Sigmoid colon (tissue), 7 donors: ENCODE measurements at places on chromosomes 11 and 22. TPM values are rescaled to one million over a fixed set of nuclear protein-coding genes. Genes with fewer than 3 reads are reported as not detected.

- H3K27me3 ChIP-seq, result no peaks in the 10 kb centered on the region
- H3K36me3 ChIP-seq, result no peaks in the 10 kb centered on the region
- no peak overlapping the region for H3K4me3 ChIP-seq
- H3K4me1 ChIP-seq, result no peaks in the 10 kb centered on the region
- no peak overlapping the region for H3K27ac ChIP-seq
These were observed 6.1 kb upstream of the WBP2NL start for GRCh38 chr22:41992496-41992895.

DNA sequence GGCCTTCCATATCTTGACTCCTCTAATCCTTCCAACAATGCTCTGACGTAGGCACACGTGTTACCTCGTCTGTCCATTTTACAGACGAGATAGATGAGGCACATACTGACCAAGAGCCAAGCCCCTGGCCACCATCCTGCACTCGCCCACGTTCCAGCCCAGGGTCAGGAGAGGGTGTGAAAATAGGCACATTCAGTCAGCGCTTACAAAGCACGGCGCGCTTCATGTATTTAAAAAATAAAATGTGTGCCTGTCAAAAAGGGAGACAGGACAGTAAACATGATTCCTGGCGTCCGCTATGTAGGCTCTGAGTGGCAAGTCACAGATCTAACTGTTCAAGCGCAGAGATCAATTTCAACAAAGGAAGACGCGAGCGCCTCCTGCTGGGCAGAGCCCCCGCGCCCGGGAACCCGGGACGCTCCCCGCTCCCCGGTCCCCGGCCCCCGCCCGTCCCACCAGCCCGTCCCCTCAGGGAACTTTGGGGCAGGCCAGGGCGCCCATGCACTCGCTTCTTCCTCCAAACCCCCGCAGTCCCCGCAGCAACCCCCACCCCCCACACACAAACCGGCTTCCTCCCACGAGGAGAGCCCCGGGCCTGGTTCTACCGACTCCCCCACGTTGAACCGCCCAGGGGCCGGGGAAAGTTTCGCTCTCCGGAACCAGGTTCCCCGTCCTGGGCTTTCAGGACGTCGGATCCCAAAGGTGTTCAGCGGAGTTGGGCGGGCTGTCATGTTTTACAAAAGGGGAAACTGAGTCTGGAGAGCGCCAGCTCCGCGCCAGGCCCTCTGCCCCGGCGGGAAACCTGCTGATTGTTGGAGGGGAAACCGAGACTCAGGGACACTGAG is 10.4 kb upstream of the C1QTNF6 start:
- peak overlapping the region; percentile 56 for H3K4me3 ChIP-seq
- H3K4me1 ChIP-seq, result peaks cover 33% of the 10 kb centered on the region
- H3K36me3 ChIP-seq, result no peaks in the 10 kb centered on the region
- no peaks in the 10 kb centered on the region for H3K27me3 ChIP-seq
- H3K27ac ChIP-seq, result peak overlapping the region; percentile 91

DNA sequence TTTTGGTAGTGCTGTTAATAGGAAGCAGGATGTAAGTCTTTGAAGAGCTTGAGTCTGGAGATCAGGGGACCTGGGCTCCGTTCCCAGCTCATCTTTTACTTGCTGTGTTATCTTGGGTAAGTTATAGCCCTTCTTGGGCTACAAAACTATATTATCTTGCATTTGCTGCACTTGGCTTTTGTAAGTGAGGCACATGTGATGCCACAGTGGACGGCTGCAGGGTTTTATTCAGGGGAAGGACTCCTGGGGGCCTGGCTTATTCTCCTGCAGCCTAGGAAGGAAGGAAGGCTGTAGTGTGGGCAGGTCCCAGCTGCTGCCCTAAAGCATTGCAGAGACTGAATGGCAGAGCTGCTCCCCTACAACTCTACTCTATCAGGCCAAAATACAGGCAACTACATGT is 6.4 kb downstream of the CD82 start:
- H3K36me3 ChIP-seq, result no peaks in the 10 kb centered on the region
- no peak for DNase-seq
- no peaks in the 10 kb centered on the region for H3K27me3 ChIP-seq
- no peak overlapping the region for H3K27ac ChIP-seq
- no peaks in the 10 kb centered on the region for H3K4me1 ChIP-seq

GRCh38 chr11:68498321-68498720 is 37.8 kb downstream of the PPP6R3 start:
- H3K27ac ChIP-seq, result no peak overlapping the region
- H3K36me3 ChIP-seq, result no peaks in the 10 kb centered on the region
- no peak overlapping the region for H3K4me3 ChIP-seq
- H3K27me3 ChIP-seq, result no peaks in the 10 kb centered on the region

DNA sequence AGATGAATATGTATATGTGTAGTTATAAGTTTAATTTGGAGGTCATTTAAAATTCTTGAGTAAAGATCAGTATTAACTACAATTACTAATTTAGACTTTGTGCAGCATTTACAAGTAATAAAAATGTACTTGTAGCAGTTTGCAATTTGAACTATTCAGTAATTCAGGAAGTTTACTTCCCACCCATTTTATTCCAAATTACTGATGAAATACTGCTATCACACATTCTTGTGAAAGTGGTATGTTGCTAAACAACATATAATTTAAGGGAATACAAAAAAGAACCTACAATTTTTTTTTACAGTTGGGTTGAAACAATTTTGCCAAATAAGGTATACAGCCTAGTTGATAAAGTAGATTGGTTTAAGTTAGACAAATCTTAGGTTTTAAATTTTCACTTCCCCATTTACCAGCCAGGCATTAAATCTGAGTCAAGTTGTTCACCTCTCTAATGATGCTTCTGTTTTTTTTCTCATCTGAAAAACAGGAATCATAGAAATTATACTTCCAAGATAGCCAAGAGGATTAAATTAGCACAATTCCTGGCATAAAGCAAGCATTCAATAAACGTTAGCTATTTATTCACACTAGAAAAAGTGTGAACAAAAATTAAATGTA is 45.3 kb downstream of the ZBTB44 start:
- H3K4me1 ChIP-seq, result peaks cover 3% of the 10 kb centered on the region
- no peak overlapping the region for H3K4me3 ChIP-seq
- no peaks in the 10 kb centered on the region for H3K27me3 ChIP-seq
- no peak overlapping the region for H3K27ac ChIP-seq

DNA sequence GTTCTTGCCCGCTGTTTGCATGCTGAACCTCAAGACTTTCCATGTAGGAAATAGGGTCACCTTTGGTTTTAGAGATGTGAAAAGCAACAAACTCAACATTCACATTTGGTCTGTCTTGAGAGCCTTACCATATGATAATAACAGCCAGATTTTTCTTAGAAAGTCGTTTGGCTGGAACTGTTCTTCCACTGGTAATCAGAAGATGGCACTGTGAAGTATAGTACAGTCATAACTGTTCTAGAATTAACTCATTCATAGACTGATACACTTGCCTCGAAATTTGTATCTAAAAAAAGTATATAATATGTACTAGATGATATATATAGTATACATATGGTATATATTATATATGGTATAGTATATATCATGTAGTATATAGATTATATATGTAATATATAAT is 12.3 kb downstream of the LUZP2 start:
- no peak for DNase-seq
- no peaks in the 10 kb centered on the region for H3K36me3 ChIP-seq
- no peaks in the 10 kb centered on the region for H3K4me1 ChIP-seq
- no peak overlapping the region for H3K27ac ChIP-seq
- no peak overlapping the region for H3K4me3 ChIP-seq

GRCh38 chr11:122750049-122750448 is 88.3 kb upstream of the CRTAM start:
- no peak overlapping the region for H3K4me3 ChIP-seq
- H3K36me3 ChIP-seq, result no peaks in the 10 kb centered on the region
- no peak overlapping the region for H3K27ac ChIP-seq
- peak; percentile 33 for DNase-seq

DNA sequence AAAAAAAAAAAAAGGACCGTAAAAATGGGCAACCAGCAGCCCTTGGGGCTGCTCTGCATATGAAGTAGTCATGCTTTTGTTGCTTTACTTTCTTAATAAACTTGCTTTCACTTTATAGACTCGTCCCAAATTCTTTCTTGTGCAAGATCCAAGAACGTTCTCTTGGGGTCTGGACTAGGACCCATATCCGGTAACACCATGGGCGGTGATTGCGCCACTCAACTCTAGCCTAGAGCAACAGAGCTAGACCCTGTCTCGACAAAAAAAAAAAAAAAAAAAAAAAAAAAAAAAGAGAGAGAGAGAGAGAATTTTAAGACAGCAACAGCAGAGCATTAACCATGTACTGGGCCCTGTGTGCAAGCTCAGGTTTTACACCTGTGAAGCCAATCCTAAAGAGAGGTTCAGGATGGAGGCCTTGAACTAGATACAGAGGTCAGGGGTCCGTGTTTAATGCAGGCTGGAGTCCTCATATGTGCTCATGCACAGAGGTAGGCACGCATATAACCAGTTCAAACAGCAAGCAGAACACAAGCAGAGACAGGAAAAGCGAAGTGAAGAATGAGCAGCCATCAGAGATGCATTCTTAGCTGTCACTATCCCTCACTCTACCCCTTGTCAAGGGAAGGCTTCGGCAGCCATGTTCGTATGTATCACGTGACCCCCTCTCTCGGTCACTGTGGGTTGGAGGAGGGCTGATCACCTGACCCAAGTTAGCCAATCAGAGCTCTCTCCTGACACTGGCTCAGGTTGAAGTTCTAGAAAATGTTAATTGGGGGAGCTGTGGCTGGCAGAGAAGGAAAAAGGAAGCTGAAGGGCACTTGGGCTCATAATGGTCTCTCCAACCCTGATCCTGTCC is 16.7 kb upstream of the SYT12 start:
- H3K36me3 ChIP-seq, result no peaks in the 10 kb centered on the region
- H3K27ac ChIP-seq, result no peak overlapping the region
- DNase-seq, result no peak
- no peaks in the 10 kb centered on the region for H3K4me1 ChIP-seq
- no peaks in the 10 kb centered on the region for H3K27me3 ChIP-seq

DNA sequence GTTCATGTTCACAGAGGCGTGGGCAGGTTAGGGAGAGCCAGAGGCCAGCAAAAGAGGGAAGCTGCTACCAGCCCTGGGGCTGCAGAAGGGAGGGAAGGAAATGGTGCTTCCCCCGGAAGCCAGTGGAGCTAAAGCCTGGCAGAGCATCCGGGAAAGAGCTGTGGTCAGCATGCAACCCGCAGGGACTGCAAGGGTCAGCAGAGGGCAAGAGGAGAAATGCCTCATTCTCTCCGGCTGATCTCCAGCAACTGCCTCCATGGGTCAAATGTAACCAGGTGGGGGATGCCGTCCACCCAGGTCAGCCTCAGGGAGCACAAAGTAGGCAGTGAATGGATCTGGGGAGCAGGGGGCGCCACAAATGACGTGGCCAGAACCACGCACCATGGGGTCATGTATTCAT is 36.9 kb upstream of the PRR5 start:
- H3K36me3 ChIP-seq, result no peaks in the 10 kb centered on the region
- no peak overlapping the region for H3K4me3 ChIP-seq
- peaks cover 4% of the 10 kb centered on the region for H3K27me3 ChIP-seq
- DNase-seq, result peak; percentile 80
- peaks cover 25% of the 10 kb centered on the region for H3K4me1 ChIP-seq

DNA sequence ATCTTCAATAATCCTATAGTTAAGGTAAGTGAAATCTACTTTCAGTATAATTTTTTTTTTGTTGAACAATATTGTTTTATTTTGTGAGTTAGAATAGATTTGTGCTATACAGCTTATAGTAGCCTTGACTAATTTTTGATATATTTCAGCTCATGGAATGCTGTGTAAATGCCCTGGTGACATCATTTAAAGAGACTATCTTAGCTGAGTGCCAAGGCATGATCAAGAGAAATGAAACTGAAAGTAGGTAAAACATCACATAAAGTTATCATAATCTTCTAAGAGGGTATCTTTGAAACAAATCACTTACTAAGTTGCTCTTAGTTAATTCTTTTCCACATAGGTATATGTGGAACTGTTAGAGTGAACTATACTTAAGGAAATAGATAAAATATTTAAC is 51.4 kb upstream of the ACAT1 start:
- no peaks in the 10 kb centered on the region for H3K4me1 ChIP-seq
- peaks cover 46% of the 10 kb centered on the region for H3K36me3 ChIP-seq
- H3K27me3 ChIP-seq, result no peaks in the 10 kb centered on the region
- DNase-seq, result no peak
- peak overlapping the region; percentile 13 for H3K27ac ChIP-seq

DNA sequence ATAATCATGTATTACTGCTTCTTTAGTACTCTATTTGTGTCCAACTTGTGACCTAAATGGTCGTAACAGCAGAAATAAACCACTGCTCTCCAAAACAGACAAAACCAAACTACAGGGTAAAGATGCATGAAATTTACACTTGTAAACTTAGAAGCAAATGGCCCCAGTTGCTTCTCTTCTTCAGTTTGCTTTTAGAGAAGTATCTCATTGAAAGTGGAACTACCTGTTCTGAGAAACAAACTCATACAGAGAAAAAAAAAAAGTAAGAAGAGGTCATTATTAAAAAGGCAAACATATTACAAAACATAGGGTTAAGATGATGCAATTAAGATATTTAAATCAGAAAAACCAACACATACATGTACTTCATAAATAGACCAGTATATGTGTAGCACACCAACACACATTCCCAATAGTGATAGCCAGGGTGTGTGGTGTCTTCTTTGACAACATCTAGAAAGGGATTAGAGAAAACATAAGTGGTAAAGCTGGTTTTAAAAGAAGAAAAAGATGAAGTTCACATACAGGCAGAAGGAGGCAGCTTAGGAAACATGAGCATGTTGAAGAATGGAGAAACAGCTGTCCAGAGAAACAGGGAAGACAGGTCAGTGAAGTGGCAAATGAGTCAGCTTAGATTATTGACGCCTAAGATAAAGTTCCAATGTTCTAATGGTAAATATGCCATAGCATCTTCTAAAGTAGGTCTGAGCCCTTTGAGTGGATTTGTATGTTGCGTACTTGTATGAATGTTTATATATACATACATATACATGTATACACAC is 844.7 kb upstream of the CCDC90B start:
- no peak for DNase-seq
- no peaks in the 10 kb centered on the region for H3K27me3 ChIP-seq
- H3K27ac ChIP-seq, result no peak overlapping the region
- H3K4me1 ChIP-seq, result no peaks in the 10 kb centered on the region
- H3K4me3 ChIP-seq, result no peak overlapping the region
- H3K36me3 ChIP-seq, result no peaks in the 10 kb centered on the region

GRCh38 chr11:30778596-30778995 is 192.4 kb upstream of the MPPED2 start:
- H3K4me3 ChIP-seq, result no peak overlapping the region
- H3K36me3 ChIP-seq, result no peaks in the 10 kb centered on the region
- DNase-seq, result no peak
- H3K4me1 ChIP-seq, result no peaks in the 10 kb centered on the region
- H3K27me3 ChIP-seq, result no peaks in the 10 kb centered on the region

- no peak overlapping the region for H3K27ac ChIP-seq
- H3K4me3 ChIP-seq, result no peak overlapping the region
- H3K27me3 ChIP-seq, result no peaks in the 10 kb centered on the region
- no peaks in the 10 kb centered on the region for H3K36me3 ChIP-seq
- no peaks in the 10 kb centered on the region for H3K4me1 ChIP-seq
These were observed 113.1 kb upstream of the TTC12 start for GRCh38 chr11:113201054-113201818.

Gene RAB39A
- total RNA-seq, result 0.66 TPM

Gene OR51B5
- not detected for total RNA-seq
